ENCODE measurements at places on chromosomes 2 and 18.

- DNase-seq, result no peak
Measured at GRCh38 chr2:26649992-26650712, 9.0 kb upstream of the CIB4 start.

GRCh38 chr2:237118025-237118424, 32.3 kb downstream of the COPS8 start:
- DNase-seq, result no peak

GRCh38 chr2:33785201-33786106, 186.4 kb upstream of the FAM98A start:
- DNase-seq, result no peak

- no peak for DNase-seq
Measured at GRCh38 chr18:48600456-48601090, 61.7 kb downstream of the CTIF start.

All from BE2C (cell line).